ENCODE measurements at places on chromosomes 2 and 18. TPM values are rescaled to one million over a fixed set of nuclear protein-coding genes. Genes with fewer than 3 reads are reported as not detected.

The SERPINB13 gene
- total RNA-seq = not detected

The IL36RN gene
- total RNA-seq = under 0.01 TPM

The RGPD3 gene
- total RNA-seq = 0.22 TPM

The CHMP3 gene
- 52.8 TPM for total RNA-seq

The DYTN gene
- not detected for total RNA-seq

The NT5DC4 gene
- total RNA-seq = not detected

The CTIF gene
- total RNA-seq = 32.4 TPM

All from placental pericyte (primary cell).